ENCODE measurements at places on chromosomes 12 and 14. TPM values are rescaled to one million over a fixed set of nuclear protein-coding genes. Genes with fewer than 3 reads are reported as not detected.

PTGDR gene
- 0.21 TPM for total RNA-seq

LIN52 gene
- 11.3 TPM for total RNA-seq

GPR65 gene
- not detected for total RNA-seq

DNA sequence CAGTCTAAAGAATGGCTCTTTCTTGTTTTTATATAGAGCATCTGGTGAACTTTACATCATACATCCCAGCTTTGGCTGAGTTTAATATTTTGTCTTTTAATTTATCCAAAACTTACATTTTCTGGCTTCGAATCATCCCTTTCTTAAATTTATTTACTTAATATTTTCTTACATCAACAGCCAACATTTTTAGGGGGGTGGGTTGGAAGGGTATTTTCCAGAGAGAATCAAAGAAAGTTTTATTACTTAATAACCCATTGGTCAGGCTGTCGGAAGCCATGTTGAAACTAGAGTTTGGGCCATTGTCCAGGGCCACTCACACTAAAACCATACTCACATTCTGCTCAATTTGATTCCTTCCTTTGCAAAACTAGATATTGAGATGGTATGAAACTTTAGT, 220.2 kb downstream of the AEBP2 start:
- no peak overlapping the region for H3K27ac ChIP-seq
- H3K4me3 ChIP-seq, result no peak overlapping the region
- no peaks in the 10 kb centered on the region for H3K36me3 ChIP-seq
- H3K4me1 ChIP-seq, result no peaks in the 10 kb centered on the region

- DNase-seq, result no peak
- H3K27me3 ChIP-seq, result no peaks in the 10 kb centered on the region
- no peak overlapping the region for H3K27ac ChIP-seq
Observed at GRCh38 chr12:47590771-47591360, 115.0 kb downstream of the RPAP3 start.

GRCh38 chr12:80205960-80206359, 106.6 kb downstream of the OTOGL start:
- no peaks in the 10 kb centered on the region for H3K36me3 ChIP-seq
- H3K27ac ChIP-seq, result no peak overlapping the region
- H3K4me1 ChIP-seq, result no peaks in the 10 kb centered on the region
- H3K27me3 ChIP-seq, result no peaks in the 10 kb centered on the region
- no peak overlapping the region for H3K4me3 ChIP-seq

- H3K27me3 ChIP-seq, result no peaks in the 10 kb centered on the region
- no peak overlapping the region for H3K27ac ChIP-seq
- H3K4me1 ChIP-seq, result no peaks in the 10 kb centered on the region
Observed at GRCh38 chr14:29906256-29906870, 21.3 kb downstream of the PRKD1 start.

GRCh38 chr14:75519826-75520728, 2.2 kb upstream of the BATF start:
- no peak overlapping the region for H3K4me3 ChIP-seq
- no peak for DNase-seq
- no peaks in the 10 kb centered on the region for H3K36me3 ChIP-seq
- H3K27ac ChIP-seq, result no peak overlapping the region
- H3K27me3 ChIP-seq, result no peaks in the 10 kb centered on the region
- peaks cover 2% of the 10 kb centered on the region for H3K4me1 ChIP-seq

- no peaks in the 10 kb centered on the region for H3K4me1 ChIP-seq
- no peaks in the 10 kb centered on the region for H3K36me3 ChIP-seq
- DNase-seq, result no peak
Observed at GRCh38 chr14:58821421-58821820, 183.7 kb downstream of the DACT1 start.

- DNase-seq, result no peak
- H3K36me3 ChIP-seq, result no peaks in the 10 kb centered on the region
- H3K4me1 ChIP-seq, result no peaks in the 10 kb centered on the region
- H3K27ac ChIP-seq, result no peak overlapping the region
Observed at GRCh38 chr12:74896186-74896585, 313.5 kb downstream of the KCNC2 start.

GRCh38 chr12:52156757-52157565, 34.9 kb downstream of the KRT80 start:
- H3K4me3 ChIP-seq, result no peak overlapping the region
- H3K27ac ChIP-seq, result no peak overlapping the region
- H3K4me1 ChIP-seq, result 0 out of 2 replicates have a peak, but pooled peaks cover 2% of the 10 kb centered on the region

DNA sequence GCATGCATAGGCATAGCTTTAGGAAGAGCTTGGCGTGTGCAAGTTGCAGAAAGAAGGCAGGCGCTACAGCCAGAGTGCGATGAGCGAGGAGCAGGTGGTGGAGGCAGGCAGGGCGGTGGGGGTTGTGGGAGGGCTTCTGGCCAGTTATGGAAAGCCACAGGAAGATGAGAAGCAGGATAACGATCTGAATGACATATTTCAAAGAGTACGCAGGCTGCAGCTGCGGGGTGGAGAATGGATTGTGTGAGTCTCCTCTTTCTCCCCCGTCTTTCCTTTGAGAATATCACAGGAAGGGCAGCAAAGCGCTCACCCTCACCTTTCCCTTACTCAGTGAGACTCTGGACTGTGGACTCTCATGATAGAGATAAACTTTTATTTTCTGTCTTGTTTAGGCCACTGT, 48.7 kb upstream of the PLXNC1 start:
- H3K27me3 ChIP-seq, result no peaks in the 10 kb centered on the region
- no peaks in the 10 kb centered on the region for H3K36me3 ChIP-seq
- no peak overlapping the region for H3K27ac ChIP-seq
- DNase-seq, result no peak

GRCh38 chr12:124928095-124928911, 13.9 kb upstream of the UBC start:
- peak overlapping the region; percentile 82 for H3K4me3 ChIP-seq
- DNase-seq, result no peak

DNA sequence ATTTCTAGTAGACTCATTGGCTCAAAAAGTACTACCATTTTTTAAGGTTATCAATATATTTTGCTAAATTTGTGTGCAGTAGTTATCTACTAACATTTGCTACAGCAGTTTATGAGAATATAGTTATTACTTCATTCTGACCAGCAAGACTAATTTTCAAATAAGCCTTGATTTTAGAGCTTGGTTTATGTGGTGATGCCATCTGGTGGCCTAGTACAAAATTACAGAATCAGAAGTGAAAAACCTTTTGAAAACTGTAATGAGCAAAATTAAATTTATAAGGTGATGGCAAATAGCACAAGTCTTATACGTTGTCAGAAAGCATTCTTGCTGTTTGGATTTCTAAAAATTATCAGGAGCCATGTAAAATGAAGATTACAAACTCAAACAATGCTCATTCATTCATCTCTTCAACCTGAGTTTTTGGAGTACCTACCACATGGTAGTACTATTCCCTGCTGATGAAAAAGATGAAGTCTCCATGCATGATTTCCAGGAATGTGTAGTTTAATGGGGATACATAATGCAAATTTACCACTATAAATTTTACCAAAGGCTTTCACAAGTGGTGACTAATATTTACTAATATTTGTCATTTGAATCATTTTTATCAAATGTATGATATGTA, 51.0 kb downstream of the MAGOHB start:
- DNase-seq, result no peak
- H3K4me1 ChIP-seq, result no peaks in the 10 kb centered on the region
- H3K4me3 ChIP-seq, result no peak overlapping the region
- H3K27ac ChIP-seq, result no peak overlapping the region

DNA sequence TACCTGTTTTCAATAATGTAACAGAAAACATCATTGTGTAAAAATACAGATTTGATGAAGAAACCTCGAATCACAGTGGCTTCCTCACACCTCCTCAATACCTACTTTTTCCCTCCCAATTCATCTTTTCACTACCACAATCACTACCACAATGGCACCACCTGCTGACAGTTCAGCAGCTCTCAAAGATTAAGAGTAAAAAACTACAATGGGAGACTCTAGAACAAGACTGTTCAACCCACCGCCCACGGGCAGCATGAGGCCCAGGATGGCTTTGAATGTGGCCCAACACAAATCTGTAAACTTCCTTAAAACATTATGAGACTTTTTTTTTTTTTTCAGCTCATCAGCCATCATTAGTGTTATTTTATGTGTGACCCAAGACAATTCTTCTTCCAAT, 15.2 kb downstream of the MED6 start:
- H3K36me3 ChIP-seq, result no peaks in the 10 kb centered on the region
- DNase-seq, result no peak
- no peak overlapping the region for H3K4me3 ChIP-seq
- H3K27me3 ChIP-seq, result no peaks in the 10 kb centered on the region
- no peak overlapping the region for H3K27ac ChIP-seq

- no peak for DNase-seq
- no peak overlapping the region for H3K4me3 ChIP-seq
- H3K4me1 ChIP-seq, result peaks cover 26% of the 10 kb centered on the region
Observed at GRCh38 chr14:105328678-105329390, 14.3 kb downstream of the PACS2 start.

GRCh38 chr14:26925876-26926584, 328.2 kb upstream of the NOVA1 start:
- peak; percentile 46 for DNase-seq
- H3K27ac ChIP-seq, result no peak overlapping the region
- H3K4me1 ChIP-seq, result no peaks in the 10 kb centered on the region

DNA sequence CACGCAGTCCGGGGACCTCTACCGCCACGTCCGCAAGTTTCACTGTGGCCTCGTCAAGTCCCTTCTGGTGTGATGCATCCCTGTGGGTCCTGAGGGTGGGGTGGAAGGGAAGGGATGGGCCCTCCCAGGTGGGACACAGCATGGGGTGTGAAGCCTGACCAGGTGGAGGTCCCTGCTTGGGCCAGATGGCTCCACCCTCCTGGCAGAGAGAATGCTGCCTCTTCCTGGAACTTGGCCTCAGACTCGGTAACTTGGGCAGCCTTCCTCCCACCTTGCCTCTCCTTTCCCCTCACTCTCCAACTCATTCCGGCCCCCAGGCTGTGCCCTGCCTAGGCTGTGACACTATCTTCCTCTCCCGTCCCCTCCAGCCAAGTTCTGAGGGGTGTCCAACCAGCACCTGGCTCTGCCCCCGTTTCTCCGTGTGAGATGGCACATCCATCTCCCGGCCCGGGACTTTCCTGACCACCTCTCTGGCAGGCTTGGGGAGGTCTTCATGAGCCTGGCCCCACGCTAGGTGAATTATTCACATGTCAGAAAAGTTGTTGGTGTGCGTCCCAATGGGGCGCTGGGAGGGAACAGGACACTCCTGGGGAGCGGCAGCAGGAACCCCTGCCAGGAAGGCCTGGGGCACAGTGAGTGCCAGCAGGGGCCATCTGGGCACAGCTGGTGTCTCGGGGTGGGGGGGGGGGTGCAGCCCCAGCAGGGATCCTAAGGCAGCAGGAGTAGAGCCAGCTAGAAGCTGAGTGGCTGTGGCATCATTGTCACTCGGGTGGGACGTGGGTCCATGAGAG, 1.7 kb downstream of the ZBTB42 start:
- DNase-seq, result no peak
- peaks cover 13% of the 10 kb centered on the region for H3K4me1 ChIP-seq
- no peak overlapping the region for H3K4me3 ChIP-seq
- H3K27me3 ChIP-seq, result peaks cover 45% of the 10 kb centered on the region
- H3K27ac ChIP-seq, result no peak overlapping the region

DNA sequence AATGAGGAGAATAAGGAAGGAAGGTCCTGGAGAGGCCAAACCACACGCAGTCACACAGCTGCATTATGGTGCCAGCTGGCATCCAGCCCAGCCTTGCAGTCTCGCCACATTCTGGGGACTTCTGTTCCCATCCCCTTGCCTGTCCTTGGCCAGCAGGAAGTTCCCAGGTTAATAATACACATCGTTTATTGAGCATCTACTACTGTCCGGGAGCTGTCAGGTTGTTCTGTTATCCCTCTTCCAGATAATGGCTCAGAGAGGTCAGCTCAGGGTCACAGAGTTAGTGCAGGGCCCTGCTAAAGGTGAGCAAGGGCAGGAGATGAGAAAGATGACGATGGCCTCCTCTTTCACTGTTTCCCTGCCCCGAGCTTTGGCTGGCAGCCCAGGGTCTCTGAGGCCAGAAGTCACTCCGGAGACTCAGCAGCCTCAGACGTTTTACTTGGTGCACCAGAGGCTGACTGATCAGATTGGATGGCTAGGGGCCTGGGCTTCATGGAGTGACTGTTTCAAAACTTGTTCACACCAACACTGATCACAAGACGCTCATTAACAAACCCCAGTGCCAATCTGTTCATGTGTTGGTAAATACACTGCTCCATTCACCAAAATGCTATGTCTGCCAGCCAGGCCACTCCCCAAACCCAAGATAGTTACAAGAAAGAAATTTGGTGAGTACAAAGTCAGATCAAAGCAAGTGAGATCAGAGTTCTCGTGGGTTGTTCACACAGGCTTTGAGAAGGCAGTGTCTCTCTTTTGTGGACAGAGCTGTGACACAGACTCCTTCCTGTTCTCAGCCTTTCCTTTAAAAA, 79.2 kb downstream of the B4GALNT3 start:
- H3K4me3 ChIP-seq, result no peak overlapping the region
- H3K27ac ChIP-seq, result no peak overlapping the region
- H3K36me3 ChIP-seq, result no peaks in the 10 kb centered on the region
- DNase-seq, result no peak
- H3K27me3 ChIP-seq, result no peaks in the 10 kb centered on the region
- H3K4me1 ChIP-seq, result peaks cover 20% of the 10 kb centered on the region

DNA sequence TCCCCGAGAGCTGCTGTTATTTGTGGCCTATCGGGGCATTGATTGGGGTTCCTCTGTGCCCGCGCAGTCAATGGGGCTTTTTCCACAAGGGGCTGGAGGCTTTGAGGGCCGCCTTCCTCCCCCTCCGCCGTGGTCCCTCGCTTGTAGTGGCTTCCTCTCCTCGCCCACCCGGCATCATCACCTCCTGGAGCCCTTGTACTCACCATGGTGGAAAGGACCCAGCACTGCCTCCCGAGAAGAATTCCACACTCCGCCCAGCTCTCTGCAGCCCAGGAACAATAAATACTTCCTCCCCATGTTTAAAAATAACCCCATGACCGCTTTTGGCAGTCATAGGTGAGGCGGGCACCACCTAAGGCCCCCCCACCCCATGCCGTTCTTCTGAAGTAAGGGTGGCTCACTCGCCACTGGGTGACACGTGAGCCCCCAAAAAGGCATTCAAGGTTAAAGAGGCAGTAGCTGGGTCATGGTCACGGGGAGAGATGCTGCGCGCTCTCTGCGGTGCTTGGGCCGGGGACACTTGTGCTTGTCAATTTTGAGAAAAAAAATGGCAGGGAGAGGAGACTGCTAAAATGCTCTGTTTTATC, at the start of gene MYL2:
MYL2 (minus strand) TSS at position 256 of the 587 bp plus-strand sequence; CDS start at position 206, 50 bp downstream.
- H3K4me3 ChIP-seq, result no peak within 1 kb of the TSS
- peaks cover 2% of the 10 kb centered on the region for H3K4me1 ChIP-seq
- DNase-seq, result no peak
- no peak within 1 kb of the TSS for H3K27ac ChIP-seq
- no peaks in the 10 kb centered on the region for H3K27me3 ChIP-seq
- H3K36me3 ChIP-seq, result no peaks in the 10 kb centered on the region
